ENCODE measurements at places on chromosomes 2 and 18.

GRCh38 chr2:126106006-126106405, 550.0 kb upstream of the GYPC start:
- no peak for DNase-seq

- no peak for DNase-seq
Measured at GRCh38 chr2:82320296-82320695, 2015.7 kb upstream of the LRRTM1 start.

DNA sequence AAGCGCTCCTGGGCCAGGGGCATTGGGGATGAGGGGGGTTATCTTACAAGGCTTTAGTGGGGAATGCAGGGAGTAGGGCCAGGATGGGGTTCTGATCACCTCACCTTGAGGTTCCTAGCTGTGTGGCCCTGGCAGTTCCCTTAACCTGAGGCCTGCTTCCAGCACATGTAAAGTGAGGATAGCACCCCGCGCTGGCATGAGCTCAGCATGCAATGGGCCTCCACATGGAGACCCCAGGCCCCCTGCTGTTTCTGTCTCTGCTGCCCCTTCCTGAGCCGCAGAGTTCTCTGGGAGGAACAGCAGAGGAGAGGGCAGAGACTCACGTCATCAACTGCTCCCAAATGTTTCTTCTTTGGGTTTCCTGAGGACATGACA, 8.6 kb upstream of the TEX51 start:
- DNase-seq, result no peak

GRCh38 chr2:175362331-175362730, 180.8 kb upstream of the ATP5MC3 start:
- no peak for DNase-seq

DNA sequence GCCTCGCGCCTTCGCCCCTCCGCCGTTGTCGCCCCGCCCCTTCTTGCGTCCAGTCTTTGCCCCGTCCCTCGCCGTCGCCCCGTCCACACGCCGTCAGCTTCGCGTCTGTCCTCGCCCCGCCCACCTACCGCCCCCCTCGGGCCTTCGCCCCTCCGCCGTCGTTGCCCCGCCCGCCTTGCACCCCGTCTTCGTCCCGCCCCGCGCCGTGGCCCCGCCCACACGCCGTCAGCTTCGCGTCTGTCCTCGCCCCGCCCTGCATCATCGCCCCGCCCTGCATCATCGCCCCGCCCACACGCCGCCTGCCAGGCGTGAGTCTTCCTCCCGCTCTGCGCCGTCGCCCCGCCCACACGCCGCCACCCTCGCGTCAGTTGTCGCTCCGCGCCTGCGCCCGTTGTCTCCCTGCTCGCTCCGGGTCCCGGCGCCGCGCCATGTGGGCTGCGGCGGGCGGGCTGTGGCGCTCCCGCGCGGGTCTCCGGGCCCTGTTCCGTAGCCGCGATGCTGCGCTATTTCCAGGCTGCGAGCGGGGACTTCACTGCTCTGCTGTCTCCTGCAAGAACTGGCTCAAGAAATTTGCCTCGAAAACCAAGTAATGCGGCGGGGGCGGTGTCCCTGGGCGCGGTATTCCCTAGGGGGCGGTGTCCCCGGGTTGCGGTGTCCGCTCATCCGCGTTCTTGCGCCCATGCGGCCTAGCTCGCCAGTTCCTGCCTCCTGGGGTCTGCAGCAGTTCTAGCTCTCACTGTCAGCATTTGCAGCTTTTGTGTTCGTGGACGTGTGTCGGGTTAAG, at the start of gene RBFA:
RBFA (plus strand) TSS at position 367 of the 784 bp plus-strand sequence; CDS start at position 429, 62 bp downstream.
- peak; percentile 99 for DNase-seq

- DNase-seq, result peak; percentile 86
Measured at GRCh38 chr2:181891258-181891965, at the start of gene ITPRID2. TSS of gene ITPRID2 (plus strand) at chr2:181891730. CDS start at chr2:181892067, 337 bp downstream.

GRCh38 chr2:1671916-1672315, 72.4 kb downstream of the PXDN start:
- no peak for DNase-seq

GRCh38 chr2:38016219-38016618, 59.7 kb downstream of the CYP1B1 start:
- DNase-seq, result no peak

- no peak for DNase-seq
Measured at GRCh38 chr18:76619261-76619620, 124.2 kb upstream of the ZNF516 start.

DNA sequence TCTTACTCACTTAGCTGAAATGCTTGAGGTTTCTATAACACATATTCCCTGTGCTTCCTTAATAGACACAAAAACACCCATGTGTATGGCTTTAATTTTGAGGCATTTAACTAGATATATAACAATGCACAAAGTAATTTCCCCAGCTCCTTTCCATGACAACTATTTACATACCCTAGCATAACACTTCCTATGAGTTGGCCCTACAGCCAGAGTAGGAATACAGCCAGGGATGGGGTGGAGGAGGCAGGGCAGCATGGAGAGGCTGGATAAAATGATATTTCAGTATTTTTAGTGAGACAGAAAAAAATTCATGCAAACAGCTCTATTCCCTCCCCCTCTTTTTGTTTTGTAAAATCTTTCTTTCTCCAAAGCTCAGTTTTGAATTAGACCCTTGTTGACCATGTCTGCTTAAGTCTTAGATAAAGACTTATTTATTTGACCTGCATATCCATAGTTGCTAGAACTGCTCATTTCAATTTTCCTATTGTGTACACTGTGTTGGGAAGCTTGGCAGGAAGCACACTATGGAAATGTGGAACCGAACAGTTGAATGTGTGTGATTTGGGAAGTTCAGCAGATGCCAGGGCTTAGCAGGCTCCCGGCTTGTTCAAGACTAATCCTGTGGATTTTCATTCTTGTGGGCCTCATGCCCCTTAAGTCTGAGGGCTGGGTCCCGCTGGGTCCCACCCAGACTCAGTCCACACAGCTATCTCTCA, 11.2 kb upstream of the B3GNT2 start:
- no peak for DNase-seq

GRCh38 chr2:242004902-242005230, 135.3 kb downstream of the RTP5 start:
- no peak for DNase-seq

DNA sequence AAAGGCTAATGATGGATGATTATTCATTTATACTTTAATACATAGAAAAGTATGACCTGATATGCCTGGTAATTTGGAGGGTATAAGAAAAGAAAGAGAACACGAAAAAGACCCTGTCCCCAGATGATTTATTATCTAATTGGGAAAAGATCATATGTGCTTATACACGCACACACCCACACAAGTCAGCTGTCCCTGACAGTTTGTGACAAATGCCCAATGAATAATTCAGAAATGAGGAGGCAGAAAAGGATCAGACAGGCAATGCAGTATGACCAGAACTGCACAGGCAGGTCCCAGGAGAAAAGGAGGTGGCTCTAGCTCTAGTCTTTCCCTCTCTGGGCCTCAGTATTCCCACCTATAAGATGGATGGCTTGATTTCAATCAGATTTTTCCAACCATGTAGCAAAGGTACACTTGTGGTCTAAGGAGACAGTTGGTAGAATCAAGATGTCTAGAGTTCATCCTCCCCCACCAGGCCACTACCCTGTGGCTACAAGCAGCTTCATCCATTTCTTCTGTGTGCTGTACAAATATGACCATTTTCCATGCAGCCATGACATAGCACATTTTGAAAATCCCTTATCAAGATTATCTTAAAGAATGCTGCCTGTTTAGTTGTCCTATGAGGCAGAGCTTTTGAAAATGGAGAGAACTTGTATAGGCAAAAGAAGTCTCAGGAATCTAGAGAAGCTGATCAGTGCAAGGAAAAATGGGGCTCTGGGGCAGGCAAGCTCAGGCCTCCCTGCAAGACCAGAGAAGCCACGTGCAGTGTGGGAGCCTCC, 19.7 kb downstream of the CYRIA start:
- DNase-seq, result no peak

DNA sequence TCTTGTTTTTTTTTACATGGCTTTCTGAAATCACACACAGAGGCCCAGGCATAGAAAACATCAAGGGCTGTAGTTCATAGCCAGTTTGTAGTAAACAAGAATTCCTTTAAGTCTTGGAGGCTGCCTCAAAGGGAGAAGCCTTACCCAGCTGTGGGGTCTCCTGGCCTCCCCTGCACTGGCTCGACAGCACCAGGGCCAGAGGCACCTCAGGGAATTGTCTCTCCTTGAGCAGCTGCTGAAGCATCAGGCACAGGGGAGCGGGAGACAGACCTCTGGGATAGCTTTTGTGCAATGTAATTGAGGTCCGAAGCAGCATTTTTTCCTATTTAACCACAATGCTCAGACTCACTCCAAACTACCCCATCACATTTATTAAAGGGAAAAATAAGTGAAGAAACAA, 209.1 kb downstream of the HRH4 start:
- no peak for DNase-seq

DNA sequence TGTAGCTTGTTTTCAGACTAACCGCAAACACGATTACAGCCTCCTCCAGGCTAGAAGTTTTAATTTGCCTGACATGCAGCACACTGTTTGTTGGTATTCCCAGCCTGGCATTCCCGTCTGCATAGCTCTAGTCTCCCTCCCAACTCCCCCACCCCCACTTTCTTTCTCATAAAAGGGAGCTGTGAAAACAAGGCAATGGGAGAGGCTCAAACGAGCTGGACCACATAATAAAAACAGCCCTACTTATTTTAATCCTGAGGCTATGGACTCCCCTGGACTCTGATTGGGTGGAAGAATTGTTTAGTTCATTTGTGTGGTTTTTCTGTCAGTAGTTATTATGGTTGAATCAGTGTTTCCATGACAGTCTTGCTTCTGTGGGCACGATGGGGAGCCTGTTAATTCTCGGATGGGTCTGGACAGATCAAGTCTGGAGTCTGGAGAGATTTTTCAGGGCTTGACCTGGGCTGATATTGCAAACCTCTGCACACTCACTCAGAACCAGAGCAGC, 1.2 kb downstream of the STON1 start:
- DNase-seq, result no peak

GRCh38 chr2:54629914-54630857, 93.3 kb upstream of the EML6 start:
- DNase-seq, result no peak

DNA sequence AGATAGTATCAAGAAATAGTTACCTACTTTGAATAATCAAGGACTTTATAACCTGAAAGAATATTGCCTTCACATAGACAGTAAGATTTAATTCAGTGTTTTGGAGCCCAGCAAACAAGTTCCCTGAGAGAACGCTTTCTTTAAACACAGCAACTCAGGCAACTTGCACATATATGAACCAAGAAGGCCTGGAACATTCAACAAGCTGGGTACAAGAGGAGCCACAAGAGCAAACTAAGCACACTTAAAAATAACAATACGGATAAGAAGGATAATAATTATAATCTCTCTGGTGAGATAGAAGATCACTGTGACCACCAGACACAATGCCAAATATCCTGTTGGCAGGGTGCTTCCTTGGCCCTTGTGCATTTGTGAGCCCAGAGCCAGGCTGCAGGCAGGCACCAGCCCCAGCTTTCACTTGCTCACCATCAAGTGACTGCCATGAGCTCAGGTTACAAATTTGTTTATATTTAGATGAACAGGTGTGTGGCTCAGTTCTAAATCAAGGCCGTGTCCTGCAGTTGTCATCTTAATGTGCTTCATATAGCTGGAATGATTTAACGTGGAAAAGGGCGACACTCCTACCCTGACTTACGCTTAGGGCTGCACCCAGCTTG, 446.6 kb downstream of the IRS1 start:
- no peak for DNase-seq

DNA sequence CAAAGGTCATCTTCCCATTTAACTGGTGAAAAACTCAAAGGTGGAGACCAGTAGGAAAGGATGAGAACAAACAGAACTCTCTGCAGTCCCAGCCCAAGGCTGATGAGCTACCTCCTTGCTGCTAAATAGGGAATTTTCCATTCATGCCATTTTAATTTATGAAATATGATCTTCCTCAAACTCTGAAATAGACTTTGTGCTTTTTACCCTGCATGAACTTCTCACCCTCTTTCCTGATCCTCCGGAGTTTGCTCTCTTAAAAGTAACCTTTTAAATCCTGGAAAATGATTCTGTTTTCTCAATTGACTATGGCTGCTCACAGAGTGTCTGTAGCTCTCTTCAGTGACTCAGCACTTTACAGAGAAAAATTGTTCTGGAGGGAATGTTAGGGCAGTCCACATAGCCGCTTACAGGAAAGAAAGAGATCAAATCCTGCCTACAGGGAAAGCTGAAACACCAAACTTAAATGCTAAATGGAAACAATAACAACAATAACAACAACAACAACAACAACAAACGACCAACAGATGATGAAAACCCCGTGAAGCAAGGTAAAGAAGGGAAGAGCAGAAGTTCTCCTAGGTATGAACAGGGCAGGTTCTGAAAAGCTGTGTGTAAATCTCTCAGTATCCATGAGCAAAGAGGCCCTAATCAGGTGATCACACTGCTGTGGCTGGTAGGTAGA, 79.8 kb upstream of the SESTD1 start:
- no peak for DNase-seq

GRCh38 chr2:122323927-122324326, 568.5 kb downstream of the TSN start:
- DNase-seq, result no peak

DNA sequence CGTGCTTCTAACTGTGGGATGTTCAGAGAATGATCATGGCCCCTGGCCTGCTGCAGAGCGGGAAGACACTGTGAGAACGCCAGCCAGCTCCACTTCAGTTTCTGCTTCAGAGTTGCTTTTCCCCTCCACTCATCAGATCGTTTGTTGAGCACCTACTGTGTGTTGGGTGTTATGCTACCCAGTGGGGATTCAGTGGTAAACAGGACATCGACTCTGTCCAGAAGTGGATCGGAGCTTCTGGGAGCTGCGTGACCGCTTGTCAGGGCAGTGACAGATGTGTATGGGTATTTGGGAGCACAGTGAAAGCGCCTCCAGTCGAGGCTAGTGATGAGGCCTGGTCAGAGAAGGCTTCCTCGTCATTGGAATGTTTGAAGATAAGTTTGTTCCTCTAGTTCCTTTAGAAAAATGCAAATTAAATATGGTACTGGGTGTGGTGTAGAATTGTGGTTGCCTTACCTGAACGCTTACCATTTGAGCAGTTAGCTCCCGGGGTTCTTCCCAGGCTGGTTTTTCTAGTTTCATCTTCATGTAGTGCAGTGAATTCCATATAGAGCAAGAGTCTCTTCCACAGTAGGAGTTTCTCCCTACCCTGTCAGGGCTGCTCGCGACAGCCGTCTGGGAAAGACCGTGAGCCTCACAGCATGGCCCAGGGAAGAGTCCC, 2.8 kb downstream of the RAB12 start:
- DNase-seq, result no peak
